ENCODE measurements at places on chromosomes 7 and 10.

DNA sequence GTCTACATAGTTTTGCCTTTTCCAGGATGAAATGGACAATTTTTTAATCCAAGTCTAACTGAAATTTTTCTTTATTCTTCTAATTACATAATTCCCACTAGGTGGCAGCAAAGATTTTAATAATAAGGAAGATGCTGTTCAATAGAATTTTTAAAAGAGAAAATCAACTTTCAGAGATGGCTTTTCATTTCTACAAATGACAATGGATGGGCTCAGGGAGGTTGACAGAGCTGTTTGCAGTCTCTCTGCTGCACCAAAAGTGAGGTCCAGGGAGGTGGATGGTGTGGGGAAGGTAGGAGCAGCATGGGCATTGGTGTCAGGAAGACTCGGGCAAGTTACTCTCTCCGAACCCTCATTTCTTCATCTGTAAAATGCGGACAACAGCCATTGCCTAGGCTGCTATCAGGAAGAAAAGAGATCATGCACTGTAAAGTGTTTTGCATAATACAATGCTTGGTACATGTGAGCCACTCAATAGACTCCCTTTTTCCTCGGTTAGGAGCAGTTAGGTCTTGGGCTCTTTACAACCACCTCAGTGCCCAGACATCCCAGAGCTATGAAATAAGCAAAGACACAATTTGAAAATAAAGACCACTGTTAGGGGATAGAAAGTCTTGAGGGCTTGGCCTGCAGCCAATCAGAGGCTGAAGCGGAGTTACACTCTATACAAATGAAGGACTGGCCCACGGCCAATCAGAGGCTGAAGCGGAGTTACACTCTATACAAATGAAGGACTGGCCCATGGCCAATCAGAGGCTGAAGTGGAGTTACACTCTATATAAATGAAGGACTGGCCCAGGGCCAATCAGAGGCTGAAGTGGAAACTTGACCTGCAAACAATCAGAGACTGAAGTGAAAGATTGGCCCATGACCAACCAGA is 107.1 kb downstream of the ABLIM1 start:
- peak; percentile 64 for DNase-seq

DNA sequence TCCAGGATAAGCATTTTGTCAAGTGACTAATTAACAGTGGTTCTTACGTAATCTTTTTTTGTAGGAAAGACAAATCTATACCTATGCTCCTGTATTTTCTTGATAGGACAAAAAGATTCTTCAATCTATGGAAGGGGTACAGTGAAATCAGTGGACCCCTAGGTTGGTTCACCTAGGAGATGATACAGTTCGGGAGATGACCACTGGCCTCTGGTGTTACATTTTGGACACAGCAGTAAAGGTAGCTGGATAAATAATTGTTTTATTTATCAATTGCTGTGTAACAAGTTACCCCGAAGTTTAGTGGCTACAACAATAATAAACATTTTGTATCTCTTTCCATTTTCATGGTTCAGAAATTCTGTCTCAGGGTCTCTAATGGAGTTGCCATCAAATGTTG is 288.2 kb upstream of the MAGI2 start:
- DNase-seq = no peak

- DNase-seq = no peak
These were observed 246.5 kb upstream of the AOAH start for GRCh38 chr7:36970551-36971514.

DNA sequence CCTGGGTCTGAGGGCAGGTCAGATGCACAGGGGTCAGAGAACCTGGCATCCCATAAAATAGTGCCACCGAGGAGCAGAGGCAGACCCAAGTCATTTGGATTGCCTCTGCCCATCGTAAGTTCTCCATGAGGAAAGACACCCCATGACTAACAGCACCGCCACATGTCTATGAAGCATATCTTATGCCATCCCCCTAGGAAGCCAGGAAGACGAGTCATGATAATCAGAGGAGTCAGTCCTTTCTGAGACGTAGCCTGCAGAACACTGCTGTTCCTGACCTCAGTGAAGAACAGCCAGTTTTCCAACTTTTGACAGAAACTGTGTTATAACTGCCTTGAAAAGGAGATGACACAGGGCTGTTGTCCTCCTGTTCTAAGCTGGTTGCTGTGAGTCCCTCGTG is 51.2 kb downstream of the INSYN2A start:
- peak; percentile 66 for DNase-seq

DNA sequence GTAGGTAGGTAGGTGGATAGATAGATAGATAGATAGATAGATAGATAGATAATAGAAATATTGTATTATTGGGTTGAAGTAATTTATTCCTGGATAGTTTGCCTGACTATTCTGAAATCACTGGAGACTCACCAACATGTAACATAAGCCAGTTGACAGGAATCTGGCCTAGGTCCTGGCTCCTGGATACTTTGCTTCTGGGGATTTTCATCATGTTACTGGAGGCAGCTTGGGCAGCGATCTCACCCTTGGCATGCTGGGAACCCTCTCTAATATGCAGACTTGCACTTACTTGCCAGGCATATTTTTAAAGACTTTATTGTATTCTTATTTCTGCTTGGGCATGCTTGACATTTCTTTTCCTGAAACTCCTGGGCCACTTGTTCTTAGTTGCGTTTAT is 709.1 kb upstream of the FZD8 start:
- no peak for DNase-seq

DNA sequence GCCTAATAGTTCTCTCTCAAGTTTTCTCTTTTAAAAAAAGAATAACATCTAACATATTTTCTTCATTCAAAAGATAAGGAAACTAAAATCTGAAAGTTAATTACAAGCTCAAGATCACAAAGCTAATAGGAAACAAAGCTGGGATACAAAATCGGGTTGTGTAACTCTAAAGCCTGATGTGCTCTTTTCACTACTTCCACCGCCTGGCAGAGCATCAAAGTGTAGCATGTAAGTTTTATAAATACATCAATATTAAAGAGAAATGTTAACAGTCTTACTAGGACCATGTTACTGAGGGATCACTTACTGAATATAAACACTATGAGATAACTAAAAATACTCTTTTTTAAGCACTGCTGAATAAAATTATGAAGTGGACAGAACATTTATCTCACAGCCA is 97.2 kb downstream of the KMT2C start:
- no peak for DNase-seq

DNA sequence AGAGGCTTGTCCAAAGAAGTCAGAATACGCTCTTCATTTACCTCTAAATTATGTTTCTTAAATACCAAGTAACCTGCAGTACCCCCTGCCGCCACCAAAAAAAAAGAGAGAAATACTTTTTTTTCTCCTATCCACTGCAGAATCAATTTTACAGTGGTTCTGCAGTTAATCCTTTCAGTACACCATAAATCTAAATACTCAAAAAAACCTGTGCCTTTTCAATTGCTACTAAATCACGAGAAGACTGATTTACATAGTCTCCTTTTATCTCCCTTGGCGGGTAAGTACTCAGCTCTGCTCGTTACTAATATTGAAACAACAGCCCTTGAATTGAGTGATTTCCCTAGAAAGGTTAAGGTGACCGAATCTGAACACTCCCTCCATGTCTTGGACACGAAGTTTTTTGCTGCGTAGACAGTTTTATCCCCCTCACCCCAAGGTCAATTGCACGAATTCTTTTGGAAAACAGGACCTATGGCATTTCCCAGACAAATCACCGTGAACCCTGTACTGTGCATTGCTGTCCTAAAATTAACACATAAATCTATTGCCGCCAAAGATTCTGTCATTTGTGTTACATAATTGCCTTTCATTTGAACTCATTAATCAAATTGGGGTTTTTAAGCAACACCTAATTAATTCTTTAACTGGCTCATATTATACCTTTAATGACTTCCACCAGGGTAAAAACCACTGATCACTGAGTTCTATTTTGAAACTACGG is 512 bp upstream of the VIM start:
- peak; percentile 46 for DNase-seq

DNA sequence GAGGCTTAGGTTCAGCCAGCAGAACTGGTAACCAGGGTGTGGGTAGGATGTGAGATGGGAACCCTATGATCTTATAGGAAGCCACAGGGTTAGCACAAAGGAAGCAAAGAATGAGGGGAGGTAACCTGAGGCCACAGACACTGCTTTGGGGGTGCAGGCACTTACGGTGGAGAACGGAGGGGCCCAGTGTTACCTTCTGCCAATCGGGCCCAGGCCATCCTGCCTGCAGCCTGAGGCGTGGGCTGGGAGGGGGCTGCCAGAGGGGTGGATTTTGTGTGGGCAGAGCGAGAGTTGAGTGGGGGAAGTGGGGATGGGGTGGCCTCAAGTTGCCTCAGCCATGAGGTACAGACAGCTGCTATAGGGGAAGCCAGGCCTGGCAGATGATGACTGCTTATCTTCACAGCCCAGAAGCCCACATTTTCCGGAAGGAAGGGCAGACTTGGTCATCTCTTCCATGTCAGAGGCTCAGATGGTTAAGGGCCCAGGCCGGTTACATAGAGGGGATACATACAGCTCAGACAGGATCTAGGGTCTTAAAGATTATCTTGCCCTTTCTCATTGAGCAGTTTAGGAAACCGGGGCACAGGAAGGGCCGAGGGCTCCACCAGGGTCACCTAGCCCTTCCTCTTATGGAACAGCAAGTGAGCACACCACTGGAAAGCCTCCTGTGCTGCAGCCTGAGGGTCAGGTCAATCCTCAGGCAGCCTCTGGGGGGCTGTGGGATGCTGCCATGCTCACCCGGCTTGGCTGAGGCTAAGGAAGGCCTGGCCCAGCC is 24.4 kb upstream of the VSIR start:
- DNase-seq = peak; percentile 71

DNA sequence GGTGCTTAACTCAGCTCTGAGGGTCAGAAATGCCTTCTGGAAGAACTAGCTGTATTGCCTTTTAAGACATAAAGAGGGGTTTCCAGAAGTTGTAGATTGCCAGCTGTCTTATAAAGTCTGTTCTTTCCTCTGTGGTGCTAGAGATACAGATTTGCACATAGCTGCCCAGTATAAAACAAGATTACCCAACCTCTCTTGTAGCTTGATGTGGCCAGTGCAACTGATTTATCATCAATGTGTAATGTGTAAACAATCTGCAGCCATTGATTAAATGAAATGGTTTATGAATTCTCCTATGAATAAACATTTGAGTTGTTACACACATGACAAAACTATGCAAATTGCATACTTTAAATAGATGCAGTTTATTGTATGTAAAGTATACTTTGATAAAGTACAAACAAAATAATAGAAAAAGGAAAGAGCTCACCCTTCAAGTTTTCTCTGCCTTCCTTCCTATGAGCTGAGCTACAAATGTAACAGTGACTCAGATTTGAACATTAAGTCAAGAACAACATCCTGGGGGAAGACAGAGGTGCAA is 195.2 kb downstream of the TMEM26 start:
- no peak for DNase-seq

DNA sequence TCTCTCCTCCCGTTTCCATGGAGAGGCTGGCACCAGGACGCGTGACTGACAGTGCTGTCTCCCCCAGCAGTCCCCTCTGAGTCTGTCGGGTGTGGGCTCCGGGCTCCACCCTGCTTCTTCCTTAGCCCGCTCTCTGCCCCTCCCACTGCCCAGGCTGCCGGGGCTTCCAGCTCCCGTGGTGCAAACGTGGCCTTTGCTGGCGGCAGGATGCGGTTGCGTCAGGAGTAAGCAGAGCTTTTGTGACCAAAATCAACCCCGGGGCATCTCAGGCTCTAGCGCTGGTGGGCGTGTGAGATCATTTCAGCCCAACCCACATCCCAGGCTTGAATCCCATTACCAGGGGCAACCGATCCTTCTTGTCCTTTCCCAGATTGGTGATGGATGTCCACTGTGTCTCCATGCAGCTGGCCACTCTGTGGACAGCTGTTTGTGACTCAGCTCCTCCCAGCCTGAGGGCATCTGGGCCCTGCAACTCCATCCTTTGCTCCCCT is 28.2 kb downstream of the PTPRE start:
- DNase-seq = no peak

DNA sequence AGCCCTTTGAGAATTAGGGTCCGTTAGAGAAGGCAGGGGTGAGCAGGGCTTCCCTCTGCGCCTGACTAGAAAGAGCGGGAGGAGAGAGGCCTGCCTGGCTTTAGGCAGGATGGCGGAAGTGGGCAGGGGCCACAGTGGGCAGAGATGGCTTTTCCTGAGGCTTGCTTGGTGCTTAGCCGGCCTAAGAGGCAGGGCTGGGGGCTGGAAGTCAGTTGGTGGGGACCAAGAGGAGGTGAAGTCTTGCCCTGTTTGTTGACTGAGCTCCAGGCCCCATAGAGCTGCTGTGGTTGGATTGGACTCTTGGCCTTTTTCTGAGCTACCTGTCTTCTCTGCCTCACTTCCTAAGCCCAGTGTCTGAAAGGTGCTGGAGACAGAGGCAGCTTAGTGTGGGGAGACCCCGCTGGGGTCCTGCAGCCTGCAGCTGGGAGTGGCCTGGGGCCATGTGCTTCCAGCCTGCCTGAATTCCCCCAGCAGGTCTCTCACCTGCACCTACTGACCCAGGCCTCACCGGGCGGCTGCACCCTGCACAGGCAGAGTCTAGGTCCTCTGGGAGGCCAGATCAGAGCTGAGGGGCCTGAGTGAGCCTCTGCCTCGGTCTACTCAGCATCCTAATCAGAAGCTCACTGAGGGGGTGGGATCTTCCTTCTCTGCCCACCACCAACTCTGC is 4.8 kb downstream of the FAM241B start:
- no peak for DNase-seq

All from suppressor macrophage treated with lipopolysaccharide for 4 hours (primary cell).